Cardiac muscle cell (in vitro differentiated cells and primary cell): ENCODE measurements at places on chromosomes 2 and 18. TPM values are rescaled to one million over a fixed set of nuclear protein-coding genes. Genes with fewer than 3 reads are reported as not detected.

Gene UNC80
- total RNA-seq = 0.25 and 0.54 TPM in 2 replicates

Gene TRABD2A
- total RNA-seq = not detected in 2 replicates

Gene SPATS2L
- total RNA-seq = 20.0 and 27.8 TPM in 2 replicates

Gene PSMA8
- total RNA-seq = not detected in 2 replicates

Gene PIAS2
- total RNA-seq = 29.8 and 37.8 TPM in 2 replicates

Gene C2orf72
- total RNA-seq = 4.2 and 5.4 TPM in 2 replicates

Gene KCNE4
- total RNA-seq = 0.12 and 0.21 TPM in 2 replicates

Gene ALMS1
- 25.2 and 30.1 TPM in 2 replicates for total RNA-seq

Gene PSMD1
- total RNA-seq = 68.1 and 122 TPM in 2 replicates

Gene SEH1L
- total RNA-seq = 14.0 and 20.9 TPM in 2 replicates

Gene CBLN2
- total RNA-seq = 0.15 and 2.0 TPM in 2 replicates

Gene ACTG2
- 0.42 and 4.0 TPM in 2 replicates for total RNA-seq

Gene MALT1
- total RNA-seq = 38.9 and 51.8 TPM in 2 replicates

Gene DAPL1
- total RNA-seq = not detected in 2 replicates

Gene IL18R1
- 0.07 and 0.12 TPM in 2 replicates for total RNA-seq

Gene UCN
- 6.6 and 14.8 TPM in 2 replicates for total RNA-seq

Gene HOXD10
- not detected in 2 replicates for total RNA-seq

Gene KCNS3
- 10.5 and 13.1 TPM in 2 replicates for total RNA-seq

Gene IL1B
- not detected in 2 replicates for total RNA-seq

Gene LRP2
- 1.3 and 1.5 TPM in 2 replicates for total RNA-seq

Gene TYW5
- 5.2 and 8.8 TPM in 2 replicates for total RNA-seq

Gene OLA1
- 91.4 and 94.0 TPM in 2 replicates for total RNA-seq

Gene PTPRN
- 0.36 and 1.2 TPM in 2 replicates for total RNA-seq

Gene MC5R
- total RNA-seq = not detected in 2 replicates

Gene RNASEH1
- 24.3 and 24.5 TPM in 2 replicates for total RNA-seq

Gene RUFY4
- total RNA-seq = not detected in 2 replicates

Gene CXCR2
- total RNA-seq = 0.04 and 0.09 TPM in 2 replicates

Gene NBEAL1
- total RNA-seq = 9.4 and 16.0 TPM in 2 replicates

Gene NDUFS1
- total RNA-seq = 145 and 191 TPM in 2 replicates

Gene ZFP36L2
- total RNA-seq = 20.3 and 27.6 TPM in 2 replicates

Gene SIX3
- total RNA-seq = not detected in 2 replicates

Gene NEU2
- not detected in 2 replicates for total RNA-seq

Gene ZNF24
- 30.7 and 38.5 TPM in 2 replicates for total RNA-seq

Gene SGPP2
- 24.6 and 44.6 TPM in 2 replicates for total RNA-seq

Gene TTN
- total RNA-seq = 473 and 1,214 TPM in 2 replicates

Gene FBXO15
- total RNA-seq = 1.3 and 3.5 TPM in 2 replicates

Gene KIF1A
- 8.0 and 14.1 TPM in 2 replicates for total RNA-seq

Gene POTEF
- 11.0 and 39.9 TPM in 2 replicates for total RNA-seq

Gene LYPD6B
- 1.6 and 3.9 TPM in 2 replicates for total RNA-seq

Gene ALK
- total RNA-seq = 0.88 and 4.3 TPM in 2 replicates

Gene EPB41L3
- 466 and 886 TPM in 2 replicates for total RNA-seq

Gene AFF3
- total RNA-seq = 12.8 and 16.2 TPM in 2 replicates

Gene SLC66A3
- total RNA-seq = 14.9 and 16.7 TPM in 2 replicates

Gene TET3
- total RNA-seq = 9.1 and 10.2 TPM in 2 replicates

Gene POTEJ
- total RNA-seq = 1.1 and 4.1 TPM in 2 replicates

Gene FBLN7
- total RNA-seq = 1.3 and 4.7 TPM in 2 replicates

Gene LIMS3
- total RNA-seq = 1.2 and 4.3 TPM in 2 replicates

Gene LHCGR
- total RNA-seq = 0.57 TPM in 1 of 2 replicates, not detected in the other
